ENCODE measurements at places on chromosomes 12 and 14.

GRCh38 chr14:99605299-99605961 is 1.4 kb upstream of the CCDC85C start:
- peak; percentile 82 for DNase-seq

GRCh38 chr12:9808504-9808903 is 18.8 kb upstream of the KLRF1 start:
- no peak for DNase-seq

DNA sequence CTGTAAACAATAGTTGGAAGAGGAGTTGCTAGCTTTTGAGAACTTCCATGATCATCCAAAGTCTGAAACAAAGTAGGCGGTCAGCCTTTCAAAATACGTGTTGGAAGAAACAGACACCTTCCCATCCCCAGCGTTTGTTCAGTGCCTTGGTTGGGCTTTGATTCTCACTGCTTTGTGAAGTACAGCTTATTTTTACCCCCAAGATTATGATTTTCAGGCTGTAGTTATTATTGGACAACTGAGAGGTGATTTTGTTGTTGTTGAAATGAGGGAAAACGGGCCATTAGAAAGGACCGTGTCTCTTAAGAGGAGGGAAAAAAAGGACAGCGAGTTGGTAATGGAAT is 921 bp upstream of the CEP83 start:
- no peak for DNase-seq

- DNase-seq: no peak
Measured at GRCh38 chr14:102678394-102678793, 85.9 kb downstream of the RCOR1 start.

GRCh38 chr14:71438684-71439083 is 493.5 kb upstream of the RGS6 start:
- no peak for DNase-seq

DNA sequence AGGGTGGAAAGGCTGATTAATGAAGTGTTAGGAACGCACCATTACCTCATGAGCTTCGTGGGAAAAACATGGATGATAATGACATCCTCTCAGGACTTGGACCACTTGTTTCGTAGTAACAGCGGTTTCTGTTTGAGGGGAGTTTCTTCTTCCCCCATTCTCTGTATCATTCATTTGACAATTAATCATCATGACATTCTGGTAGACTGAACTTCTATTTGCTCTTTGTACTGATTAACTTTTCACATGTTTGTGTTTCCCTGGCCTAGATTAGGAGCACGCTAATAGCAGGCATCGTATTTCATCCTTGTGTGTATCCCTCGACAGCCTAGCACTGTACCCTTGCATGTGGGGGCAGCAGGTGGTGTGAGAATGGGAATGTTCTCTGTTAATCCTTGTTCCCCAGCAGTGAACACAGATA is 8.0 kb downstream of the LRRC74A start:
- no peak for DNase-seq

DNA sequence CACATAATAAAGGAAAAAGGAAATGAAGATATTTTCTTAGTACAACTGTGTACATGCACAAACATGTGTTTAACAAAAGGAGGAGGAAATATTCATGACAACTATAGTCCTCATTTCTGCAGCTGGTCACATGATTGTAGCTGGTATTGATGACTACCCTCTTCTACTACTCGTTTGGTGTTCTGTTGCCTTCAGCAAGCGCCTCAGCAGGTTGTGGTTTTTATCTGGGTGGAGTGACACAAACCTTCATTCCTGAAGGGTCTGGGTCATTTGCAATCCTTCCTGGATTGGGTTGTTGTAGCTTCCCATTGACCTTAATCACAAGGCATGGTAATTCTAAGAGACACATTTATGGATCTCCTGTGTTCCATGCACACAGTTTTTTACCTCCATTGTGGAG is 1009.9 kb upstream of the USP15 start:
- DNase-seq: no peak

GRCh38 chr12:29730481-29730880 is 53.3 kb downstream of the TMTC1 start:
- DNase-seq: no peak

- DNase-seq: no peak
Measured at GRCh38 chr12:52382854-52383253, 2.6 kb downstream of the KRT84 start.

DNA sequence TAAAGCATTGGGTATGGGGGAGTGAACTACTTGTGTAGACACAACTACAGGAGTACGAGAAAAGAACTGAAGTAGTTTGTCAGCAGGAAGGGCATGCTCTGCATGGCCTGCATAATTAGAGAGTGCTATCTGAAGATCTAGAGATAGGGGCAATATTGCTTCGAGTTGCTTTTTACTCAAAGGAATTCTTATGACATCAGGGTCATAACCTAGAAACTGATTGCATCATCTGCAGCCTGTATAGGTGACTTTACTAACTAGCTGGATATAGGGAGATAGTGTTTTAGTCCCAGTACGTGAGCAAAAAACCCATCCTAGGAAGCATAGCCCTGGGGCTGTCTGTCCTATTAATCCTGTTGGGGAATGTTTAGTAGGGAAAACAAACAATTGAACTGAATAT is 39.8 kb downstream of the TMTC3 start:
- no peak for DNase-seq

- DNase-seq: no peak
Measured at GRCh38 chr14:24297190-24297964, 2.2 kb downstream of the DHRS1 start.

DNA sequence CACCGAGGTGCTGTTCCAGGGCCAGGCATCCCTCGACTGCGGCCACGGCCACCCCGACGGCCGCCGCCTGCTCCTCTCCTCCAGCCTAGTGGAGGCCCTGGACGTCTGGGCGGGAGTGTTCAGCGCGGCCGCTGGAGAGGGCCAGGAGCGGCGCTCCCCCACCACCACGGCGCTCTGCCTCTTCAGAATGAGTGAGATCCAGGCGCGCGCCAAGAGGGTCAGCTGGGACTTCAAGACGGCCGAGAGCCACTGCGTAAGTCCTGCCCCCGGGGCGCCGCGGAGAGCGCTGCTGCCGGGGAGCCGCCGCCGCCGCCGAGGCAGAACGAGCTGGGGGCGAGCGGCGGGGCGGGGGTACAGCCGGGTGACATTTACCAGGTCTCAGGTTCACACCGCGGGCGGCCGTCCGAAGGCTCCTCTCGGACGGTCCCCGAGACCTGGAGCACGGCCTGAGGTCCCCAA is 1.4 kb downstream of the PLXNC1 start:
- peak; percentile 63 for DNase-seq

GRCh38 chr12:13195250-13195649 is 1.3 kb upstream of the EMP1 start:
- DNase-seq: no peak

GRCh38 chr12:20368651-20369304 is 441 bp downstream of the PDE3A start:
- peak; percentile 37 for DNase-seq

DNA sequence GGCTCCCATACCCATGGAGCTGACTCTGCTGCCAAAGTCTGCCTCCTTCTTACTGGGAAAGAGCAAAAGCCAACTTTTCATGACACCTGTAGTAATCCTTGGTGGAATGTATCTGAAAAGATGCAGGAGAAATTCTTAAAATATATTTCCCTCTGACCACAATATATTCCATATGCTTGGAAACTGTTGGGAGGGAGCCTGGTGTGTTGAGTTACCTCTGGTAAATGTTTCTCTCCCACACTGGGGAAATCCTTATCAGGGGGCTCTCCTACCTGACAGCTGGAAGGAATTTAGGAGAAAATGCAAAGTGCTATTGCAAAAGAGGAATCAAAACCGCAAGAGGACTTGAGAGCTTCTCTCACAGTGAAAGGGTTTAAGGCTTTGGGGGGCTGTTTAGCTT is 139.4 kb downstream of the TBX5 start:
- DNase-seq: no peak

- no peak for DNase-seq
Measured at GRCh38 chr14:85958069-85958468, 428.1 kb downstream of the FLRT2 start.

DNA sequence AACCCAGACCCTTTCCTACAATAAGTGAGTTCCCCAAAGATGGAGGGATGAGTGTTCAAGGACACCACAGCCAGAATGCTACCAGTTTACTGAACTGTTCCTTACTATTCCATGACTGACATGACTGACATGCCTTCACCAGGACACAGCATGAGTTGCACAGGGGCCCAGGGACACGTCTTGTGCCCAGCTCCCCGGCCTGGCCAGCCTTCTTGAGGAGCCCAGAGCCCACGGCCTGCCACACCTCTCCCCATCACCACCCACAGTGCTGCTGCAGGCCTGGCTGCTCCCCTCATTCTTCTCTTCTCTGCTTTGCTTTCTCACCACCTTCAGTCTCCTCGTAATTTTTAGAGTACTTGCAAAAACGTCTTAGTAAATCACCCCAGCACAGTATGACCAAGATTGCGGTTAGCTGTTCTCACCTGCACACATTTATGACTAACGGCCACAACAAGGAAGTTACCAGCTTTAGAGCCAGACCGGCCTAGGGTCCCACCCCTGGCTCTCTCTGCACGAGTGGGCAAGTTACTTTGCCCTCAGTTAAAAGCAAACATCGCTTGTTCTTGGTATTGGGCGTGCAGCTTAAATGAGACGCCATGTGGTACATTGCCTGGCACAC is 18.5 kb downstream of the PPP2R5E start:
- DNase-seq: no peak

GRCh38 chr14:39766397-39767000 is 334.3 kb upstream of the FBXO33 start:
- no peak for DNase-seq

GRCh38 chr12:101594700-101595099 is at the start of gene MYBPC1:
MYBPC1 (plus strand) TSS chr12:101594971; CDS start chr12:101595071, 100 bp downstream.
- no peak for DNase-seq

GRCh38 chr12:131710464-131711457 is at the start of gene SFSWAP:
SFSWAP (plus strand) TSS chr12:131711090; CDS start chr12:131711230, 140 bp downstream.
- DNase-seq: peak; percentile 91

Data from GM13976 (cell line).